ENCODE measurements at places on chromosomes 11 and 22.

DNA sequence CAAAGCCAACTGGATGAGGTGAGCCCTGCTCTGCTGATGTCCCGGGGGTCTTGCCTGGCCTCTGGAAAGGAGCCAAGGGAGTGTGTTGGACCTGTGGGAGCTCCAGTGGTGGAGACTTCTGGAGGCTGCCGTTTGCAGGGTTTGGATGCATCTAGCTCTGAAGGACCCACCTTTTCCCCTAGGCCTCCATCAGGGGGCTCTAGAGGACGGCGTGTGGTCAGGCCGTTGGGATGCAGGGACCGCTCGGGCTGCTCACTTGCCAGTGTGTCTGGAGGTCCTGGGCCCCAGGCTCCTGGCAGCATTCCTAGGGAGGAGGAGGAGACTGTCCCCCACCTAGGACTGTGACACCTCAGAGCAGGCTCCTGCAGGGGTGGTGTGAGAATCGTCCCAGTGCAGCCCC is 58.3 kb downstream of the PRDM11 start:
- DNase-seq, result peak; percentile 65

DNA sequence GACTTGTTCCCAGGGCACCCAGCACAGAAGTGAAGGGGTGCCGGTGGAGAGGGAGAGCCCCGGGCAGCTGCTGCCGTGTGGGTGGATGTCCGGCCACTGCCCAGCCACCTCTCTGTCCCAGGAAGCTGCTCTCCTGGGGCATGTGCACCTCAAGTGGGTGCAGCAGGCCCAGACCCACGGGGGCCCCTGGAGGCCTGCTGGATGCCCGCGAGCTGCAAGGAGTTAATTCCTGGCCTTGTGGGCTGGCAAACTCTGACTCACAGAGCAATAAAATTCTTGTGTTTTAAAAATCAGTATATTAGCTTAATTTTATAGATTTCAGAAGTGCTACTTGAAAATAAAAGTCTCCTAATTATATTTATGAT is 37.4 kb upstream of the KCNQ1OT1 start:
- no peak for DNase-seq

- no peak for DNase-seq
Measured at GRCh38 chr11:3942956-3943497, 87.6 kb downstream of the STIM1 start.

DNA sequence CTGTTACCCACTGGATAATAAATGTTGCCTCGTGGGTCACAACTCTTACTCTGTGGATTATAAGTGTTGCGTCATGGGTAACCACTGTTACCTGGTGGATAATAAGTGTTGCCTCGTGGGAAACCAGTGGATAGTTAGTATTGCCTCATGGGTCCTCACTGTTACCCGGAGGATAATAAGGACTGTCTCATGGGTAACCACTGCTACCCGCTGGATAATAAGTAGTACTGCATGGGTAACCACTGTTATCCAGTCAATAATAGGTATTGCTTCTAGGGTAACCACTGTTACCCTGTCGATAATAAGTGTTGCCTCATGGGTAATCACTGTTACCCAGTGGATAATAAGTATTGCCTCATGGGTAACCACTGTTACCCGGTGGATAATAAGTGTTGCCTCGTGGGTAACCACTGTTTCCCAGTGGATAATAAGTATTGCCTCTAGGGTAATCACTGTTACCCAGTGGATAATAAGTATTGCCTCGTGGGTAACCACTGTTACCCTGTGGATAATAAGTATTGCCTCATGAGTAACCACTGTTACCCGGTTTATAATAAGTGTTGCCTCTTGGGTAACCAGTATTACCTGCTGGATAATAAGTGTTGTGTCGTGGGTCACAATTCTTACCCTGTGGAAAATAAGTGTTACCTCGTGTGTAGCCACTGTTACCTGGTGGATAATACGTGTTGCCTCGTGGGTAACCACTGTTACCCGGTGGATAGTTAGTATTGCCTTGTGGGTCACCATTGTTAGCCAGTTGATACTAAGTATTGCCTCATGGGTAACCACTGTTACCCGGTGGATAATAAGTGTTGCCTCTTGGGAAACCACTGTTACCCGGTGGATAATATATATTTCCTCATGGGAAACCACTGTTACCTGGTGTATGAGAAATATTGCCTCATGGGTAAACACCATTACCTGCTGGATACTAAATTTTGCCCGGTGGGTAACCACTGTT is 15.7 kb upstream of the NXPE4 start:
- DNase-seq, result no peak

DNA sequence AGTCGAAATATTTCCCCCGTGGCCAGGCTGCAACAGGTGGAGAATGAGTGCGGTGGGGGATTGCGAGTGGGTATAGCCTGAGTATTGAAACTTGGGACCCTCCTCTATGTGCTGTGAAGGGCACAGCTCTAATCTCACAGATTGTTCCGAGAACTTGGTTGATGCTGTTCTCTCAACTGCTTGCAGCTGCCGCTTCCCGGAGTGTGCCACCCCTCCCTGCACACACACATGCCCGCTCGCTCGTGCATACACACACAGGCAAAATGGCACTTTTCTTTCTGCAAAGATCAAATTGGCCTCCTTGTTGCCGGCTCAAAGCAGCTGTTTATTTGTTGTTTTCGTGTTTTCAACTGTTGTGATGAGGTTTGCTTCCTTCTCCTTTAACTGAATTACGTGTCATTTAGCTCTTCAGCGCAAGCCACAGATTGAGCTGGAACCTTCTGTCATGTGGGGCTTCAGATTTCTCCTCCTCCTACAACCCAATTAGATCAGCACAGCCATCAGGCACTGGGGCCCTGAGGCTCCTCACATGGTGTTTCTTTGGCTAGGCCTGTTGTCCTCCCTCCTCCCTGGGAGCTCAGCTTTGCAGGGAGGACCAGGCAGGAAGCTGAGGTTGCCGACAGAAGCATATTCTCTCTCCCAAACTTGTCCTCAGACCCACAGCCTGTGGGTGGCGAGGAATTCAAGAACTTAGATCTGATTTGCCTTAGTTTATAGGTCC is 13.9 kb upstream of the B3GAT1 start:
- no peak for DNase-seq

GRCh38 chr11:57311109-57311936 is 13.4 kb downstream of the TNKS1BP1 start:
- peak; percentile 97 for DNase-seq

DNA sequence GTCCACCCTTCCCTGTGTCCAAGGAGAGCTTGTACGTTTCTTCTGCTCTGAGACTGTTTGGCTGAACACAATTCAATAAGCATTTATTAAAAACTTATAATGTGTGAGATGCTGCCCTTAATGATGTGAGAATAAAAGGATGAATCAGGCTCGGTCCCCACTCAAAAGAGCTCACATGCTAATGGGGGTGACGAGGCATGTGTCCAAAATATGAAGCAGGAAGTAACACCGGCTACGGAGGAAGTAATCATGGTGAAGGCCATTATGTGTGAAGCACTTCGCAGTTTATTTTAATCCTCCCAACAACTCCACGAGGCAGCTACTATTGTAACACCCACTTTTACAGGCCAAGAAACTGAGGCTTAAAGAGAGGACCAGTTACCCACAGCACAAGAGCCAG is 3.4 kb upstream of the RASD2 start:
- DNase-seq, result no peak

GRCh38 chr11:56782167-56782847 is 33.8 kb upstream of the OR9G4 start:
- no peak for DNase-seq

DNA sequence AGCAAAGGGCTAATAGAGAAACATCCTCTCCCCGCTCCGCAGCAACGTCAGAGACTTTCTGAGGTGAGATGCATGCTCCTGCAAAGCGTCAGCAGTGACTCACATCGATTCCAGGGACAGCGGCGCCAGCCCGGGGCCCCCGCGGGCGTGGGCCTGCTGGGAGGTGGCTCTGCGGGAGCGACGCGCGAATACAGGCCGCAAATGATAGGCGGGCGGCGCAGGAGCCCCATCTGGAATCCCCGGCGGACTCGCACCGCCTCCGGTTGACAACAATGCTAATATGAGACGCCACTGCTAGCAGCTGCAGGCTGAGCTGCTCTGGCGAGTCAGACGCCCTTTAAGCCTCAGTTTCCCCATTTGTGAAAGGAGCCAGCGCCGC is 557 bp downstream of the RANGAP1 start:
- peak; percentile 90 for DNase-seq

GRCh38 chr11:9799886-9800285 is 136.0 kb downstream of the SWAP70 start:
- DNase-seq, result no peak

DNA sequence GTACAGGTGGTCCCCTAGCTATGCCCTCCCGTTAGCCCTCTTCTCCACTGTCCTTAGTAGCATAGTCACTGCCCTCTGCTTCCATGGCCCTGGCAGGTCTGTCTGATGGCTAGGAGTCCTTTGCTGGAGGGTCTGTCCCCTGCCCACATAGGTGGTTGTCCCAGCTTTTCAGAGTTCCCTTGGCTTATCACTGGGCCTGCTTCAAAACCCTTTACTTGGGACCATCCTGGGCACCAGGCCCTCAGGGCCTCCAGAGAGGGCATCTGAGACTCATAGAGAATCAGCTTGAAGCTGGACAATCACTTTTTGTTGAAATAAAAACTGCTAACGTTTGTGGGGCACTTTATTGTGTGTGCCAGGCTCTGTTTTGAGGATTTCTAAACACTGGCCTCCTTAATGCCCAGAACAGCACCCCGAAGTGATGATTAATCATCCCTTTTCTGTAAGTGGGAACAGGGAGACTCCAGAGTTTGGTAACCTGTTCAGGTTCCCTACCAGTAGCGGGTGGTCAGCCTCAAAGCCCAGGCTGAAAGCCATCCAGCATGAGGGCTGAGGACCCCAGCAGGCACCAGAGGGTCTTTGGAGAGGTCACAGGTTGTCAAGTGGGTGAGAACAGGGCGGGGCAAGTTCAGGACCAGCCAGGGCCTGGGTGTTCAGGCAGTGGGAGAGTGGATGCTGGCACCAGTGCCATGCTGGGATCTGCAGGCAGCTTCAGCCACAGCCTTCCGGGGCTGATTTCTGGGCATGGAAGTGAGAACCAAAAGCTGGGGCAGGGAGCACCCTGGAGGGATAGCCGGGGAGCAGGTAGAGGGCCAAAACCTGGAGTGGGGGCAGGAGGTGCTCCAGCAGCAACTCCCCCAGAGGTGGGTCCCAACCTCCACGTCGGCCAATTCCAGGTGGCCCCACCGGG is 495 bp upstream of the KCNK4 start:
- DNase-seq, result peak; percentile 73

- no peak for DNase-seq
Measured at GRCh38 chr11:95461858-95462257, 230.9 kb upstream of the SESN3 start.

DNA sequence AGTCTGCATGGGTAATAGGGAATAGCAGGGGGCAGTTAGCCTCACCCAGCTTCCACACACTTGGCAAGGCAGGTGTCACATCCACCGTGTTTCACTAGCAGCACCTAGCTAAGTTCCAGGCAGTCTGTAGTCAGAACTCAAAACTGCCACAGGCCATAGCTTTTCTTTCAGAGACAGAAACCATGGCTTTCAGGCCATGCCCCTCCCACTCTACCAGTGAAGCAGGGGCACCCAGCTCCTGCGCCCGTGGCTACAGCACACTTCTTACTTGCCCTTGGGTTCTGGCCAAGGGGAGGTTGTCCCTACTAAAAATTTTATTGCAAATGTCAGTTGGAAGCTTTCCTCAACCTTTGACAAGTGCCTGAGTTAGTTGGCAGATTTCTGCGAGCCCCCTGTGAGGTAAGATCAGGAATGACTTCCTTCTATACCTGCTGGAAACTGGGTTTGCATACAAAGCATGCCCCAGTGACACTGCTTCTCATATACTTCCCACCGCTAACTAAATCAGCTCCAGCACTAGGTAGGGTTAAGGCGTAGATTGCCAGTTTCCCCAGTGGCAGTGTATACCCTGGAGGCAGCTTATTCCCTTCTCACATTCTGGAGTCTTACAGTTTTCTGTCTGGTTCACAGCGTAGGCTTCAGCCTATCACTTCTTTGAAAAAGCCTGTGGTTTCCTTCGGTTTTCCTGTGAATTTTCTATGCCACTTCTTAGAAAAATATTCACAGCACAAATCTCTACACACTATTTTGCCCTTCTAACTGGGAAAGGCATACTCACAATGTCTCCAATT is 139.0 kb upstream of the LUZP2 start:
- DNase-seq, result no peak

DNA sequence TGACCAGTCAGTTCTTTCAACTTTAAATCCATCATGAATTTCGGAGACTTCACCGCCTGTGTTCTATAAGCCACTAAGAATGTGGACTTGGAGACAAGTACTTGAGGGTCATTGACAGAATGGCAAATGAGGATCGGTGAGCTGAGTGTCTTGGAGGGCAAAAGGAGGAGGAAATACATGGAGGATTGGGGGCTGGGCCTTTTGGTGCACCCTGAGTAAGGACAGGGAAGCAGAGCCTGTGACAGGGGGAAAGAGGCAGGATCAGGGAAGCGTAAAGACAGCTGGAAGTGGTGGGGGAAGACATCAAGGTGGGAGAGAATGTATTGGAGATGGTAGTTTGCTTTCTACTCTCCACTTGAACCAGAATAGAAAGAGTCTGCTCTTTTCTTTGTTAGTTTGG is 70.4 kb upstream of the MTMR2 start:
- no peak for DNase-seq

- DNase-seq, result no peak
Measured at GRCh38 chr11:102626676-102627075, 1.5 kb upstream of the MMP20 start.

- peak; percentile 60 for DNase-seq
Measured at GRCh38 chr22:46064228-46064965, 85.9 kb upstream of the PPARA start.

DNA sequence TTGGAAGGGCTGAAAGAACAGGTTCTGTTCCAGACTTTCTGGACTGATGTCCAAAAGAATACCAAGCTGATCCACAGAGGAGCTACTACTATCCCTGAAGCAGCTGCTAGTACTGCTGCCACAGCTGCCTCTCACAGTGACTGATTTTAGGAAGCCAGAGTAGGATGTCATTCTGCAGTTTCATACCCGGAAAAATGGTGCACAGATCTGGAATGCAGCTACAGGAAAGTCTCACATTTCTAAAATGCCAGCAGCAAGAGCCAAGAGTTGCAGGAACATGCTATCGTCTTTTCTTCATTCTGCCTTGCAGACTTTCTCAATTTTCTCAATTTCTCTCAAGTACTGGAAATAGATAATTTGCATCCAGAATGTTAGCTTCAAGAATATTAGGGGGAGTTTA is 19.4 kb upstream of the CCDC179 start:
- DNase-seq, result no peak

GRCh38 chr11:60345489-60345888 is 18.4 kb downstream of the MS4A6E start:
- DNase-seq, result no peak

DNA sequence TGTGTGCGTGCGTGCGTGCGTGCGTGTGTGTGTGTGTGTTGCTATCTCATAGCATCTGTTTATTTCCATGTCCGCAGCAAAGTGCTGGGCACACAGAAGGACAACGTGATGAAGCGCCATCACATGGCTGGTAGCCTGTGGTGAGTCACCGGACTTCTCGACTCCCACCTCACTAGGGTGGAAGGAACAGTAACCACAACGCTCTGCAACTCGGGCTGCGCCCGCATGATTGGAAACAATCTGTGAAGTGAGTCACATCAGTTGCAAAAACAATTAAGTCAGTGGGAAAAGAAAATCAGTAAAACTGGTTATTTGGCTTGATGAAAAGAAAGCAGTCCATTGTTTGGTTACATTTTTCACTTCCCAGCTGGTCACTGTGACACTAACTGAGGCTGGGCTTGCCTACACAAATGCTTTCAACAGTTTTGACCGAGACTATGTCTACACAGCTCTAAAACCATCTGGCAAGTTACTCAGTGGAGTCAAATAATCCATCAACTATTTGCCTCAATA is 437.3 kb upstream of the CADM1 start:
- no peak for DNase-seq

- no peak for DNase-seq
Measured at GRCh38 chr11:12092714-12093113, 17.7 kb upstream of the MICAL2 start.

- DNase-seq, result no peak
Measured at GRCh38 chr11:58963551-58964104, 24.3 kb downstream of the GLYATL1 start.
